Neuronal stem cell (in vitro differentiated cells): ENCODE measurements at places on chromosomes 1 and 21.
A peak's percentile ranks its signal among the peaks of the same experiment; 100 is the strongest.

DNA sequence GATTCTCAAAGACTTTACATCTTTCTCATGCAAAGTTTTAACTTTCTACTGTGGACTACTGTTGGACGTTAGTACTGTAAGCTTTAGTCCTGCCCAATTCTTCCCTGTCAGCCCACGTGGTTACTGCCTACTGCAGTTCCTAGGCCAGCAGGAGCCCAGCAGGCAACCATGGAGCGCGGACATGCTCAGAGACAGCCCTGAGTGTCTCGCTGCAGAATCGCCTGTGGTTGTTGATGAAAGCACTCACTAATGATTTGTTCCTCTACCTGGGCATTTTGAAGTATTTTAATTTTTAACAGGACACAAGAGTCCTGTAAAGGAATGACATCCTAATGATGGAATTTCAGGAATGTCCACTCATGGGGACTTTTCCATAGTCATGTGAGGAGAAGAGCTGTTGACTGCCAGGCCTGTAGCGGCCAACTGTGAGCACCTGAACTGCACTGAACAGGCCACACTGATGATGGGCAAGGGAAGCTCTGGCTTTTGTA lies 44.1 kb downstream of the PGBD5 start:
- H3K4me3 ChIP-seq, result no peak overlapping the region
- H3K27ac ChIP-seq, result no peak overlapping the region
- peaks cover 8% of the 10 kb centered on the region for H3K36me3 ChIP-seq
- H3K4me1 ChIP-seq, result peaks cover 6% of the 10 kb centered on the region
- DNase-seq, result no peak

DNA sequence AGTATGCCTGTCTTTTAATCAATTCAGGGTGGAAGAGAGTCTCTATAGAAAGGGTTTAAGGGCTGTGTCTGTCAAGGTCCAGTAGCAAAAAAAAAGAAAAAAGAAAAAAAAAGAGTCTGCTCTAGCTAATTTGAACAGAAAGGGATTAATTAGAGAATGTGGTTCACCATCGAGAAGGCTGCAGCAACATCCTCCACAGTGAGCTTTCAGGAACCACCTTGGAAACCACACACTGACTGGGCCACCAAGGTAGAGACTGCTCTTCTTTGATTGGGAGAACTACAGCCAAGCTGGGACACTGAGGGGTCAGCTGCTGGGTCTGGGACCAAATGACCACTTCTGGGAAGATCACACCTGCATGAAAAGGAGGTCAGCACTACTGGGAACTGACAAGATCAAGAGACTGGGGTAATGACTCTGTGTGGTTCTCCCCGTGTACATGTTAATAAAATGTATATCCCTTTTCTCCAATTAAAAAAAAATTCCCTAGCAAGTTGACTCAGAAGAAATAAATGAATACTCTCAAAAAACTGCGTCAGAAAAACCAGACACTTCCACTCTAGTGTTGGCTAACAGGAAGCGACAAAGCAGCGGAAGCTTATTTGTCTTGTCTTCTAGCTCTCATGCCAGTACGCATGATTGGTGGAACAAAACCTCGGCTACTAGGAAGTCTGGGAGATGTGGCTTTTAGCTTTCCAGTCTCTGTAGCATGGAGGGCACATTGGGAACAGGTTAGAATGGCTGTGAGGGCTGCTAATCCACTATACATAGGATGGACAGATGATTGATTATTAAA lies 60.0 kb upstream of the IVNS1ABP start:
- no peaks in the 10 kb centered on the region for H3K27me3 ChIP-seq
- H3K4me3 ChIP-seq, result no peak overlapping the region
- H3K4me1 ChIP-seq, result peaks cover 3% of the 10 kb centered on the region
- no peak for DNase-seq
- H3K27ac ChIP-seq, result no peak overlapping the region

GRCh38 chr21:45918835-45919447 lies 62.6 kb upstream of the COL6A1 start:
- H3K36me3 ChIP-seq, result no peaks in the 10 kb centered on the region
- H3K27ac ChIP-seq, result no peak overlapping the region
- peaks cover 5% of the 10 kb centered on the region for H3K4me1 ChIP-seq

GRCh38 chr1:2949966-2950925 lies 71.0 kb upstream of the ACTRT2 start:
- no peak overlapping the region for H3K4me3 ChIP-seq
- H3K27ac ChIP-seq, result no peak overlapping the region
- no peak for DNase-seq
- H3K27me3 ChIP-seq, result no peaks in the 10 kb centered on the region
- no peaks in the 10 kb centered on the region for H3K4me1 ChIP-seq
- no peaks in the 10 kb centered on the region for H3K36me3 ChIP-seq

GRCh38 chr1:156491151-156491949 lies 9.2 kb downstream of the MEF2D start:
- no peaks in the 10 kb centered on the region for H3K36me3 ChIP-seq
- no peak overlapping the region for H3K4me3 ChIP-seq
- DNase-seq, result no peak
- H3K27ac ChIP-seq, result no peak overlapping the region

DNA sequence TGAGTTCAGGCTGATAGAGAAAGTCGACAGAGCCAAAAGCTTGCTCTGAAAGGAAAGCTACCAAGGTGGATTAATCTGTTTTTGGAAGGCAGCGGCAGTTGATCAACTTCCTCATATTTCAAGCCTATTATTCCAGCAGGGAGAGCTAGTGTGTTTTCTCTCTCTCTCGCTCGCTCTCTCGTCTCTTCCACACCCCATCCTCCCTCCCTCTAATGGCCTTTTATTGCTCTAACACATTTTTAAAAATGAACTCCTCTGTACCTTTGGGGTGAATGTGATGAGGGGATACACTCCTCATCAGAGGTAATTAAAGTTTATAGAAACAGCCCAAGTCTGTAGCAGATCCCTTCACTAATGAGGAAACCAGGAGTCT lies 126.4 kb downstream of the CLIC6 start:
- no peaks in the 10 kb centered on the region for H3K27me3 ChIP-seq
- no peak for DNase-seq
- H3K4me1 ChIP-seq, result no peaks in the 10 kb centered on the region
- H3K4me3 ChIP-seq, result no peak overlapping the region
- no peak overlapping the region for H3K27ac ChIP-seq
- H3K36me3 ChIP-seq, result no peaks in the 10 kb centered on the region

DNA sequence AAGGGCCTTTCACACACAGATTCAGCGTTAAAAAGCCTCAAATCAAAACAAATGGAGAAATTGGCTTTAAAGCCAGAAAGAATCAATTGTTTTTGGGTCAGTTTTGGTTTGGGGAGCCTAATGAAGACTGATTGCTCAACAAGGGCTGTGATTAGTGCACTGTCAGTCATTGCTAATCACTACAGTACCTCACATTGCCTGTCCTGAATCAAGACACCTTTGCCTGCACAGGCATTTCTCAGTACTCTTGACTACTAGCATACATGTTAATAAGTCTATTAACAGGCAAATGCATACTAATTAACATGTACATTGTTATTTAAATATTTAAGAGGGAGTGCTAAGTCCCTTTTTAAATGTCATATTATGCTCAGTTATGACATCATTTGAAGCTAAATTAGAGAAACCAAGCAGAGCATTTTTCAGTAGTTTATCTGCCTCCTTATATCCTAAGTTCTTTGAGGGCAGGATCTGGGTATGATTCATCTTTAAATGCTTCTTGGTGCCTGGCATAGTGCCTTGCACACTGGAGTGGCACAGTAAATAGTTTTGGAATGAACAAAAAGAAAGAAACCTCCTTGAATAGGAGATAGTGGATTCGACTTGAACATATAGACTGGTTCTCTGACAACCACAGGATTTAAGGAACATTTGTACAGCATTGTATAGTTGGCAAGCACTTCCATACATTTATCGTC lies 25.8 kb upstream of the CCN1 start:
- no peak for DNase-seq
- H3K27ac ChIP-seq, result peak overlapping the region; percentile 0
- no peaks in the 10 kb centered on the region for H3K27me3 ChIP-seq
- H3K36me3 ChIP-seq, result no peaks in the 10 kb centered on the region
